ENCODE measurements at places on chromosomes 2 and 18. TPM values are rescaled to one million over a fixed set of nuclear protein-coding genes. Genes with fewer than 3 reads are reported as not detected.

The DAW1 gene
- total RNA-seq = not detected

The MRPL44 gene
- 49.3 TPM for total RNA-seq

- no peak for DNase-seq
Measured at GRCh38 chr2:144052083-144052482, 467.8 kb downstream of the ZEB2 start.

DNA sequence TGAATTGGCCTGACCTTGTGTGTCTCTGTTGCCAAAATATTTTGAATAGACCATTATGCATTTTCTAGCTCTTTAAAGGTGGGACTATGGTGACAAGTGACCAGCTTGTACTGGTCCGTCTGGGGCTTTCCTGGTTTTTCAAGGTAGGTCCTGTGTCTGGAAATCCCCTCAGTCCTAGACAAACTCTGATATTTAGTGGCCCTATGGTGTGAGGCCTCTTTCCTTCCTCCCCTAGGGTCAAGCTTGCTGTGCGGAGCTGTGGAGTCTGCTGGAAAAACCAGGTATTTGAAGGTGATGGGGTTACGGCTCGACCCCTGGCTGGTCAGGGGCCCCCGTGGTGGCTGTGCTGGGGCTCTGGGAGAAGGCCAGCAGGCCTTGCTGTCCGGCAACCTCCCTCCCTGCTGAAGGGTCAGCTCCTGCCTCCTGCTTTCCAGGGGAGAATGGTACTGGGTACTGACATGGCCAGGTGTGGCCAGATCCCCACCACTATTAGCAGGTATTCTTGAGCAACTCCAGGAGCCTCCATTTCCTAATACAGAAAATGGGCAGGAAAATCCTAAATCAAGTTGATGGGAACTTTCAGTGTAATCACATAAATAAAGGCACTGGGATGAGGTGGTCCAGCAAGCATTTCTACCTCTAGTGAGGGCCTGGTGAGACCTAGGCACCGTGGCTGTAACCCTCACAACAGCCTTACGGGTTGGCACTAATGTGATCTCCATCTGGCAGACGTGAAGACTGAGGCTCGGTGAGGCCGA is 86.2 kb upstream of the HS6ST1 start:
- DNase-seq = no peak

The C1GALT1C1L gene
- total RNA-seq = not detected

The LOXL3 gene
- 11.2 TPM for total RNA-seq

The SERPINB7 gene
- 0.72 TPM for total RNA-seq

Measured in tongue (tissue), 3 donors.